ENCODE measurements at places on chromosomes 3 and 15. TPM values are rescaled to one million over a fixed set of nuclear protein-coding genes. Genes with fewer than 3 reads are reported as not detected.

GRCh38 chr3:56314842-56315241 lies 153.4 kb downstream of the ERC2 start:
- no peak for DNase-seq

GRCh38 chr3:179083977-179084376 lies 12.4 kb upstream of the ZMAT3 start:
- DNase-seq, result no peak

GRCh38 chr15:99930696-99931095 lies 197.5 kb upstream of the LYSMD4 start:
- no peak for DNase-seq

GRCh38 chr3:4720316-4721075 lies 227.3 kb downstream of the ITPR1 start:
- DNase-seq, result peak; percentile 91

- DNase-seq, result no peak
Observed at GRCh38 chr15:58487041-58487723, 55.4 kb downstream of the LIPC start.

GRCh38 chr3:186997061-186997460 lies 66.7 kb downstream of the ST6GAL1 start:
- DNase-seq, result no peak

DNA sequence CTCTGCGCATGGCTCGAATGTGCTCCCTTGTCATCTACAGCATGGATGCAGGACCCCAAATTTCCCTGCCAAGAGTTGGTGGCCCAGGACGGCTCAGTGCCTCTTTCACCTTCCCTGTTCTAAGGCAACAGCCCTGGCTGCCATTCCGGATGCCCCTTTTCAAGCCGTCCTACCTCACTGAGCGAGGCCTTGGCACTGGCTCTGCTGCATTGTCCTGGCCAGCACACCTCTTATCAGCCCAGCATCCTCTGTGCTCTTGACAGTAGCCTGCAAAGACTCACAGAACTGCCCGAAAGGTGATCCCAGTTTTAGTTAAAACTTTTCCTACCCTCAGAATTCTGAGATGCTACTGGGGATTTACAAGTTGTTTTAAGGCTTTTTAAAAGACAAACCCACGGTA lies 122.0 kb downstream of the MECOM start:
- no peak for DNase-seq

DNA sequence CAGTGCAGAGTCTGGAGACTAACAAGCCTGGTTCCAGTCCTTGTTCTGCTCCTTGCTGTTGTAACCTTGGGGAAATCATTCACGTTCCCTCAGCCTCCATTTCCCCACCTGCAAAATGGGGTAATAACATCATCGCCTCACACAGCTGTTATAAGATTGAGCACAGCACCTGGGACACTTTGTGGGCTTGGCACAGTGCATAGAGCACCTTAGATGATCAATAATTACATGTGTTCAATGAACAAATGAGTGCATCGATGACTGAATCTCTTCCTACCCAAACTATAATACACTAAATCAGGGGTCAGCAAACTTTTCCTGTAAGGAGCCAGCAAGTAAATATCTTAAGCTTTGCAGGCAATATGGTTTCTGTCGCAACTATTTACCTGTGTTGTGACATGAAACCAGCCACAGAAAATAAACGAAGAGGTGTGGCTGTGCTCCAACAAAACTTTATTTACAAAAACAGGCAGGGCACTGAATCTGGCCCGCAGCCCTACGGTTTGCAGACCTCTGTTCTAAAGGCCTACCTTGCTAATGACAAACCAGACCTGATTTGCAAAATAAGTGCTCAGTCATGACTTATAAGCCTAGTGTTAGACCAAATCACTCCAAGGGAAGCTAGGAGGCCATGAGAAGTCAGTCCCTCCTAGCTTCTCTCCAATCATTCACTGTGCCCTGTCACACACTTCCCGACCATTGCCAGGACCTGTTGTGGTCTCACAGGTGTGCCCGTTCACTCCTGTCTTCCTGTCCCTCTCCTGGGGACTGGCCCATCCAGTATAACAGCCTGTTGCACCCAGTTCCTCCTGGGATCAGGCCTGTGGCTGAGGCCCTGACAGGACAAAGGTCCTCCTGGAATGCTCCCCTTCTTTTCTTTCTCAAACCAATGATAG lies 149.4 kb upstream of the WNT5A start:
- no peak for DNase-seq

- no peak for DNase-seq
Observed at GRCh38 chr3:126538966-126539365, 15.0 kb downstream of the CHST13 start.

TM4SF1 gene
- total RNA-seq, result 1,181 TPM

DNA sequence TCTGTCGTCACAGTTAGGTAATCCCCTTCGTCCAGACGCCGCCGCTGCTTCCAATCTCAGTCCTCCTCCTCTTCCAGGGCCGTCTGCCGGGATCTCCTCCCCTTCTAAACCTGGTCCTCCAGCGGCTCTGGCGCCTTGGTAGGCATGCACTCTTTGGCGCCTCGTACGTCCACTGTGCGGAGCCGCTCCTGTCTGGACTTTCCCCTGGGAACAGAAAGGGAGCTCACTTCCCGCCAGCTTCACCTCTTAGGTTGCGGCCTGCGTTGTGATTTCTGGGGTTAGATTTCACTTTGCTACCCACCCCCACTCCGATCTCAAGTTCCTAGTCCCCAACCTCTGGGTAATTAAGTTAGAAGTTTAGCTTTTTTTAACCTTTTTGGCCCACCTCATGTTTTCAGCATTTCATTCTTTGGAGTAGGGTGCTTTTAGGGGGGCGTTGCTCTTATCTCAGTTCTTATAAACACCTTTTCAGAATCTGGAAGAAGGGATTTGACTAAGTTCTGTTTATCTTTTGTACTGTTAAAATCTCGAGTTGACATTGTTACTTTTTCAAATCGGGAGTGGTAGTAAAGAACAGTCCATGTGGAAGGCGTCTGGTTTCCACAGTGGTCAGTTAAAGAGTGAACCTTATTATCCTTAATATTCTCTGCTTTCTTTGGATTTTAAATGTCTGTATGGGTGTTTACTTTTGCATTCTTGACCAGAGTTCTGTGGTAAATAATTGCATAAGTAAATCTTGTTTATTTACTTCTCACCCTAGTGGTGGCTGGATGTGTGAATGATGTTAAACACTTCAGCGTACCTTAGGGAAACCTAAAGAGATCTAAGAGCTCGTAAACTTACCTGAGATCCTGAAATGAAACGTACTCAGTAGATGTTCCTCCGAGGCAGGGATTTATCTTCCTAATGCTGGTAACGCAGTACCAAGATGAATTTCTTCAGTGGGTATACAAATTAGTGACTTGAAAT lies 611 bp downstream of the CTDSPL2 start:
- peak; percentile 63 for DNase-seq

DNA sequence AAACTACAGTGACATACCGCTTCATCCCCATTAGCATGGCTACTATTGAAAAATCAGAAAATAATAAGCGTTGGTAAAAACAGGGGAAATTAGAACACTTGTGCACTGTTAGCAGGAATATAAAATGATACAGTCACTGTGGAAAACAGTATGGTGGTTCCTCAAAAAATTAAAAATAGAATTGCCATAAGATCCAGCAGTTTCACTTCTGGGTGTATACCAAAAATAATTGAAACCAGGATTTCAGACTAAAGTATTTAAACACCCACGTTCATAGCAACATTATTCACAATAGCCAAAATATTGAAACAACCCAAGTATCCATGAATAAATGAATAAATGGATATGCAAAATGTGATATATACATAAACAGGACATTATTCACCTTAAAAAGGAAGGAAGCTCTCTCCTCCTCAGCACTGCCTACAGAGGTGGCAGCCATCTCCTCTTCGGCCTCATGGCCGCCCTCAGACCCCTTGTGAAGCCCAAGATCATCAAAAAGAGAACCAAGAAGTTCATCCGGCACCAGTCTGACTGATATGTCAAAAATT lies 34.1 kb downstream of the NGLY1 start:
- DNase-seq, result no peak

NEK10 gene
- total RNA-seq, result 1.4 TPM

GRCh38 chr3:195208631-195209030 lies 62.3 kb downstream of the XXYLT1 start:
- no peak for DNase-seq

DNA sequence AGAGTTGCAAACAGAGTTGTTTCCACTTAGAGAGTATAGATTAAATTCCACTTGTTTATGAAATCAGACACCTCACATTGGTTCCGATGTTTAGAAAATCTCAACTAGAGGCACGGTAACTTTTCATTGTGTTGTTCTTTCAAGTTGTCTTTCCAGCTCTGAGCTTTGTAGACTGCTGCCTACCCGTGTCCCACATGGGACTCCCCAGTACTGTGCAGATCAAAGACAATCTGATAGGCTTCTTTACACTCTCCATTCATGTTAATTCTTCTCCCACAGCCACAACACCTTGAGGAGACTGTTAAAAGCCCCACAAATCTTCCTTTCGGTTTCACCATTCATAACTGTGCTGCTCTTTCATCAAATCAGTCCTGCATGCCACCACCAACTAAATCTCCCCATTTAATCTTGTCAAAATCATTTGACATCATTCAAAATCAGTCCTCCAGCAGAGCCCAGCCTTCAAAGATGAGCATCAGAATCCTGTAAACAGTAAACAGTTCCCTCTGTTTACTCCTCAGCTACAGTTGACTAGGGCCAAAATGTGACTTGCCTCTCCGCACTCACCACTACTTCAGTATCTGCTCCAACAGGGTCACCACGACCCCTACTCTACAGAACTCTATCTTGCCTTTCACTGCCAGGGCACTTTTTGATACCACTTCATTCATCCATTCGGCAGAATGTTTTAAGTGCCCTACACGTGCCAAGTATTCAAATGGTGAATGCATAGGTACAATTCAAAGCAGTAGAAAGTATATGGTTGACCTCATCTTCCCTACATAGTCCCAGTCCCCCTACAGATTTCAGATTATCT lies 8.3 kb downstream of the ANXA2 start:
- DNase-seq, result no peak

ARHGEF26 gene
- under 0.01 TPM for total RNA-seq

- DNase-seq, result no peak
Observed at GRCh38 chr3:117887031-117887430, 1147.6 kb downstream of the IGSF11 start.

DNA sequence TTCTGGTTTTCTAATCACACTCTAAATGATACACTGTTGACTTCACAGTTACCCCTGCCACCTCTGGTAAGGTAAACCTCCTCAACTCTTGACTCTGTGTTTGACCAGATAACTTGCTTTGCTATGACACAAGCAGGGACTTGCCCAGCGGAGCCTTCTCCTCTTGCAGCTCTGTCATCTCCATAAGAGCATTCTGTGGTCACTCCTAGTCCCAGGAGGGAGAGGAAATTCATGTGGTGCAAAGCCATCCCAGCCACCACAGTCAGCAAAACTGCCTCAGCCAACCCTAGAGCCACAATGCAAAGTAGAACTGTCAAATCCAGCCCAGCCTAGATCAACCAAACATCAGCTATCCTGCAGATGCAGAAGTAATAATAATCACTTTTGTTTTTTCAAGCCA lies 144.7 kb upstream of the GADL1 start:
- no peak for DNase-seq

GRCh38 chr3:5250467-5251195 lies 63.1 kb downstream of the EDEM1 start:
- no peak for DNase-seq

DNA sequence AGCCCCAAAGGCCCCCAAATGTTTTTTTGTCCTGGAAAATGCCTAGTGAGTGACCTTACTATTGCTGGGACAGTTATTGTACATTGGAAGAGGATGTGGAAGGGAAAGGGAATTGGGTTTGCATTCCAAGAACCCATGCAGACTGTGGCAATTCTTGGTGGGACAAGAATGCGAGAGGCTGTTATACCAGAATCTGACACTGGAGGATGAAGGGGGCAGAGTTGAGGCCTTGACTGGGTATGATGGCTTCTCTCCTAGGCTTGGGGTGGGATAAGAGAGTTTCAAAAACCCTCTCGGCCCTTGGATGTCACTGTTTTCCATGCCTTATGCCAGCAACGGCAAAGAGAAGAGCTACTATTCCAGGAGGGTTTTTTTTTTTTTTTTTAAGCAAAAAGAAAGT lies 25.3 kb downstream of the IL16 start:
- no peak for DNase-seq

- DNase-seq, result no peak
Observed at GRCh38 chr3:188124184-188124583, 29.8 kb upstream of the LPP start.

DNA sequence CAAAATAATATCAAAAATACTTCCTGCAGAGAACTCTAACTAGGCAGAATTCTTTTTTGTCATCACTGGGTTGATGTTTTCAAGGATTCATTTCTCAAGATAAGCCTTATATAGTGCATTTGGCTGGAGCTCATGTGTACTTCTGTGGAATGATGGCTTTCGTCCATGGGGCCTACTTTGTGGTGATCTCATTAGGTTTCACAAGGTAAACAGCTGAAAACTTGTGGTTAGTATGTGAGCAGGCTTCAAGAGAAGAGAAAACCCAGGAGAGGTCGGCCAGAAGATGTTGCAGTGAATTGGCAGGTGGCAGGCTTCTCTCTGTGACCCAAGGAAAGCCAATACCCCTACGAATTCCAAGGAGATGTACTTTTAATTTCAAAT lies 121.4 kb upstream of the PHLDB2 start:
- DNase-seq, result no peak

DNA sequence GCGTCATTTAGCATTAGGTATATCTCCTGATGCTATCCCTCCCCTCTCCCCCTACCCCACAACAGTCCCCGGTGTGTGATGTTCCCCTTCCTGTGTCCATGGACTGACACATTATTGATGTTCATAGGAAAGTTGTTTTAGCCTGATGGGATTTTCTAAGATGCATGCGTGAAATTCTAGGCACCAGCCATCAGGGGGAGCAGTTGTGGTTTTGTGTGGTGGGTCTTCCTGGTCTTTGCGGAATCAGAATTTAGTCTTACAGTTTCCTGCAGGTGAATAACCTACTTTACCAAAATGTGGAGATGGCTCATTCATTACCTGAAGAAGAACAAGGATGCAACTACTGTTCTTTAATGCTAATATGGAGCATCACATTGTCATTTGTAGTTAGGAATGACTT lies 455.0 kb upstream of the THBS1 start:
- DNase-seq, result peak; percentile 80

- DNase-seq, result no peak
Observed at GRCh38 chr15:69979783-69980182, 117.9 kb downstream of the TLE3 start.

RHCG gene
- total RNA-seq, result not detected

GRM2 gene
- total RNA-seq, result under 0.01 TPM

LRRIQ4 gene
- not detected for total RNA-seq

- DNase-seq, result peak; percentile 0
Observed at GRCh38 chr3:30616347-30617027, 10.1 kb downstream of the TGFBR2 start.

CKMT1B gene
- not detected for total RNA-seq

GRCh38 chr3:40912461-40912860 lies 286.8 kb upstream of the CTNNB1 start:
- no peak for DNase-seq

SH2D7 gene
- total RNA-seq, result not detected

GOLGA8T gene
- total RNA-seq, result not detected

DNA sequence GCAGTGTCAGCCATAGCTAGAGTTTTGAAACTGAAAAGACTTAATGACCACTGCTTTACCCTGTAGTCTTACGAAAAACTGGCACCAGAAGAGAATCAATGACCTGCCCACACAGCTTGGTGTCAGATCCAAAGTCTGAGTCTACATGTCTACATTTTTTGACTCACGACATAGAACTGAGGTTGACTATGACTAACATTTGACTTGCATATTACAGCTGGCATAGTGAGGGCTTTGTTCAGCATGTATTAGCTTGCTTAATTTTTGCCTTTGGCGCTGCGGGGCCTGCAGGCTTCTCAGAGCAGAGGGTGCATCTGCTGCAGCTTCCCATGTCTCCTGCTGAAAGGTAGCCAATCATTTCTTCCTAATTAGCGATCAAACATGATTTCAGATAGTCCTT lies 167.0 kb downstream of the EBLN2 start:
- no peak for DNase-seq

UBAP1L gene
- 2.6 TPM for total RNA-seq
